ENCODE measurements at places on chromosomes 3 and 15.

DNA sequence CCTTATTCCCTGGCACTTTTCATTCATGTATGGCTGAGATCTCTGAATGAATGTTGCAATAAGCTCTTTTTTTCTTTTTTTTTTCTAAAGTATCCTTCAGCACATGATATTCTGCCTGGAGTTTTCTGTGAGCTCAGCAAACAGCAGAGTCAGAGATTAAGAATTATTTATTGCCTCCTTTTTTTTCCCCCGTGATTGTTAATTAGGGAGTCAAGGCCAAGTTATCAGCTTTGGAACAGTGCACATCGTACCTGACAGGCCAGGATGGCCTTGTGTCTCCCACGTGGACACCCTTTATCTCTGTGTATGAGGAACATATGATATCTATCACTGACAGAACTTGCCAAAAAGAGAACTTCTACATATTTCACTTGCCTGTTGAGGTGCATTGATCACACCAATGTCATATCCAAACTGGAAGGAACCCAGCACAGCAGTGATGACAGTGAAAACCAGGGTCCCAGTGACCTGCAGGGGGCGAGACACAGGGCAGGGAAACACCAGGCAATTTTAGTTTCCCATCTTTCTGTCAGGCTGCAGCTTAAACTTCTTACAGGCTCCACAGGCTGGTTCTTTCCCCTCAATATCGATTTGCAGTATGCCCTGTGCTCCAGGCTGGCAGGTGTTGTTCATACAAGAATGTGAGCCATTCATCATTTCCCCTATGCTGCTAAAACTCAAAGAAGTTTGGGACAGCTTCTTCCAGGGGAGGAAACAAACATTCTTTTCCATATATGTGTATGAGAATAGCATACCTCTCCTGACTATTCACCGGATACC, 8.2 kb downstream of the SLC2A2 start:
- DNase-seq: no peak
- H3K27ac ChIP-seq: no peak overlapping the region
- H3K27me3 ChIP-seq: peaks cover 16% of the 10 kb centered on the region
- H3K4me1 ChIP-seq: no peaks in the 10 kb centered on the region
- no peaks in the 10 kb centered on the region for H3K36me3 ChIP-seq
- H3K4me3 ChIP-seq: no peak overlapping the region

DNA sequence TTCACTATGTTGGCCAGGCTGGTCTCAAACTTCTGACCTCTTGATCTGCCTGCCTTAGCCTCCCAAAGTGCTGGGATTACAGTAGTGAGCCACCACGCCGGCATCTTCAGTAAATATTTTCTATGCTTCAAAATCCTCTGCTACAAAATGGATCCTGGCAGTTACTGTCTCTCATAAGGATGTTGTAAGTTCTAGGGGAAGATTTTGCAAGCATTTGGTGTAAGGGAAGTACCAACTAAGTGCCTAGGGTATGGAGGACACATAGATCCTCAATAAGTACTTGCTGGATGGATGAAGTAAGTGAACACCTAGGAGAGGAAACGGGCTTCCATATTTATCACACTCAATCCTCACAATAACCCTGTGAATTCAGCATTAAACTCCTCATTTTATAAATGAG, 6.6 kb downstream of the TM4SF4 start:
- H3K4me3 ChIP-seq: no peak overlapping the region
- H3K27ac ChIP-seq: no peak overlapping the region
- peaks cover 10% of the 10 kb centered on the region for H3K27me3 ChIP-seq
- DNase-seq: no peak
- H3K36me3 ChIP-seq: no peaks in the 10 kb centered on the region

DNA sequence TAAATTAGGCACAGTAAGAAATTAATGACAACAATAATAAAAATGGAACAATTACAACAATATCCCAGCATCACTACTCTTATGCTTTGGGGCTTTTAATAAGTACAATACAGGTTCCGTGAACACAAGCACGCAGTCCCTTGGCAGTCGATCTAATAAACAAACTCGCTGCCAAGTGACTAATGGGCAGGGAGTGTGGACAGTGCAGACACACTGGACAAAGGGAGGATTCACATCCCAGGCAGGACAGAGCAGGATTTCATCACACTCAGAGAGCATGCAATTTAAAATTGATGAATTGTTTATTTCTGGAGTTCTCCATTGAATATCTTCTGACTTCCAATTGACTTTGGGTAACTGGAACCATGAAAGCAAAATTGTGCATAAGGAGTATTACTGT, 524.1 kb upstream of the CFAP20DC start:
- peaks cover 4% of the 10 kb centered on the region for H3K4me1 ChIP-seq
- no peak overlapping the region for H3K27ac ChIP-seq
- no peak for DNase-seq
- no peaks in the 10 kb centered on the region for H3K27me3 ChIP-seq
- no peaks in the 10 kb centered on the region for H3K36me3 ChIP-seq

GRCh38 chr15:82768414-82769054, 37.3 kb downstream of the FSD2 start:
- no peaks in the 10 kb centered on the region for H3K4me1 ChIP-seq
- no peak for DNase-seq

DNA sequence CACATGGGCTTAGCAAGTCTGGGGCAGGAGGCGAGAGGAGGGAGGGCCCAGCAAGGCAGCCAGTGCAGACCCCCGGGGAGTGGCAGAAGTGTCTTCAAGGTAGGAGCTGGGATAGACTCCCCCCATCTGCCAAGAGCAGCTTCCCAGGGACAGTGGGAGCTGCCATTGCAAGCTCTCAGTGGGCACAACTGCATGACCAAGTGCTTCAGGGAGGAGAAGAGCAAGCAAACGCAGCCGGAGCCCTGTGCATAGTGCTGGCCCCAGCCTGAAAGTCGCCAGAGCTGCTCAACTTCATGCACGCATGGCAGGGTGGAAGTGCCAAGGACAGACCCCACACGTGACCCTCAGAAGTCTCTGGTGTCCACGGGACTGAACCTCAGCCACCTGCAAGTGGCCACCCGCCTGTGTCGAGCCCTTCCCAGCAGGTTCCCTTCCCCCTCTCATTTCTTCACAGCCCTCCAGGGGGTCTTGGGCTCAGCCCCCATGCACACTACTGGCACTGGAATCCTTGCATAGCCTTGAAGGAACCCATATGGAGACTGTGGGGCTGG, 89.4 kb downstream of the PLXNA1 start:
- no peaks in the 10 kb centered on the region for H3K36me3 ChIP-seq
- peaks cover 14% of the 10 kb centered on the region for H3K27me3 ChIP-seq
- no peak for DNase-seq
- no peak overlapping the region for H3K4me3 ChIP-seq
- H3K4me1 ChIP-seq: peaks cover 3% of the 10 kb centered on the region
